ENCODE measurements at places on chromosomes 16 and 17.
A peak's percentile ranks its signal among the peaks of the same experiment; 100 is the strongest.

DNA sequence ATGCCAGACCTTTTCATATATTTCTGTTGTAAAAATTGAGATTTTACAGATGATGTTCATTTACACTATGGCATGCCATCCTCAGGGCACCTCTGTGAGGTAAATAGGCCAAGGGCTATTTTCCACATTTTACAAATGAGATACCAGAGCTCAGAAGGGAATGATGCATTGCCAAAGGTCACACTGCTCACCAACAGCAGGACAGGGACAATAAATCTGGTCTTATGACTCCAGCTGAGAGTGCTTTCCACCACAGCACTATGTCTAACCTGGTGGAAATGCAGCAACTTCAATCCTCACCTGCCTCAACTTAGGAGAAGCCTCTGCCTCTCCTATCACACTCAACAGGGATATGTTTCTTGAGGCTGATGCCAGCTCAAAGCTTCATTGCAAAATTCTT lies 40.6 kb downstream of the GRIN2A start:
- ATAC-seq: no peak

GRCh38 chr16:11064851-11065250 lies 120.5 kb downstream of the CLEC16A start:
- no peak for ATAC-seq

GRCh38 chr16:69804297-69804696 lies 42.2 kb downstream of the WWP2 start:
- no peak for ATAC-seq

DNA sequence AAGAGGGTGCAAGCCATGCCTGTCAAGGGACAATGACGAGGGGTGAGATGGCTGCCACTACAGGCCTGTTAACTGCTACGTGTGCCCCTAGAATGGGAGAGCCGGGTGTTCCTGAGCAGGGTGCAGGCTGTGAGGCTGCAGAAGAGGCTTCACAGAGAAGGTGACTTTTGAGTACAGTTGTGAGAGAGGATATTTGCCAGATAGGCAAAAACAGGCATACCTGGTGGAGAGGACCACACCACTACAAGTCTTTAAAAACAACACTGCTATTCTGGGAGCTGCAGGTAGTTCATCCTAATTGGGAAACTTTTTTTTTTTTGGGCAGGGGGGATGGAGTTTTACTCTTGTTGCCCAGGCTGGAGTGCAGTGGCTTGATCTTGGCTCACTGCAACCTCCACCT lies 50.7 kb upstream of the ICAM2 start:
- no peak for ATAC-seq

GRCh38 chr17:40993839-40994238 lies at the start of gene KRTAP3-3:
Gene KRTAP3-3, minus strand, starts transcription at chr17:40994164. Its CDS starts 67 bp downstream, at chr17:40994097.
- ATAC-seq: no peak

DNA sequence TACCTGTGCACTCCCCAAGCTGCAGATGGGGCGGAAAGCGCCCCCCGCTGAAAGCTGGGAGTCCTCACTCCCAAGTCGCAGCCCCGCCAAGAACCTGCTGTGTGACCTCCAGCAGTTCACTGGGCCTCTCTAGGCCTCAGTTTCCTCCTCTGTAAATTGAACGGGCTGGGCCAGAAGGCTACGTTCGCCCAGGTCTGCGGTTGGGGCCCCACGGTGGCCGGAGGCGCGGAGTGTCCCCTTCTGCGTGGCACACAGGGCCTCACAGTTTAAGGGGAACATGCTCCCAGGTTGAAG lies 628 bp downstream of the GALK1 start:
- no peak for ATAC-seq

GRCh38 chr17:44350733-44351226 lies 5.7 kb downstream of the GRN start:
- ATAC-seq: peak; percentile 17

- no peak for ATAC-seq
Measured at GRCh38 chr16:16093628-16094332, 129.5 kb downstream of the ABCC6 start.

DNA sequence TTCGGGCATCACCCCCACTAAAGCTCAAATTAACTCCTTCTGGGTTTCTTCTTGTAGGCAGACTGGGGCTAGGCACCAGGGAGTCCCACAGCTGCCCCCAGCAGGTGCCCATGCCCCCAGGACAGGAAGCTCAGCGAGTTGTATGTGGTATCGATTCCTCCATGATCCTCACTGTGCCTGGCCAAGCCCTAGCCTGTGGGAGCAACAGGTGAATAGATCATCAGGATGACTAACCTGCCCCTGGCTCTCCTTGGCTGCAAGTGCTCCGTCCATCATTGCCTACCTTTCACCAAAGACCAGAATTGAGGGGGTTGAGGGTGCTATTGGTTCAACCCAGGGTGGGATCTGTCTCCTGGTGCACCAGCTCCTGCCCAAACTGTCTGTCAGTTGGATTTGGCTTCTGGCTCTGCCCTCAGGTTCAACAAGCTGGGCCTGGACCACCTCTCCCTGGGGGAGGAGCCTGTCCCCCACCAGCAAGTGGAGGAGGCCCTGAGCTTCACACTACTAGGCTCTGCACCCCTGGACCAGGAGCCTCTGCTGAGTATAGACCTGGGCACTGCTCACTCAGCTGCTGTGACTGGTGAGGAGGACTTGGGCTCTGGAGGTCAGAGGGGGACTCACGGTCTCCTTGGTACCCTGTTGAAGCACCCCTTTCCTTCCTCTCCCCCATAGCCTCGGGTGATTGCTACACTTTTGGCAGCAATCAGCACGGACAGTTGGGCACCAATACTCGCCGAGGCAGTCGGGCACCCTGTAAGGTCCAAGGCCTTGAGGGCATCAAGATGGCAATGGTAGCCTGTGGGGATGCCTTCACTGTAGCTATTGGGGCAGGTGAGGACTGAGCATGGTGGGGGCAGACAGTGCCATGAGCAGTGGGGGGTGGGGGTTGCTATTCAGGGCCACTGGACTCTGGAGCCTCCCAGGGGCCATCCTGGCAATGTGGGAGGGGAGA lies 3.1 kb upstream of the TRAF4 start:
- no peak for ATAC-seq

GRCh38 chr16:68779891-68780290 lies 42.8 kb downstream of the CDH1 start:
- peak; percentile 16 for ATAC-seq

DNA sequence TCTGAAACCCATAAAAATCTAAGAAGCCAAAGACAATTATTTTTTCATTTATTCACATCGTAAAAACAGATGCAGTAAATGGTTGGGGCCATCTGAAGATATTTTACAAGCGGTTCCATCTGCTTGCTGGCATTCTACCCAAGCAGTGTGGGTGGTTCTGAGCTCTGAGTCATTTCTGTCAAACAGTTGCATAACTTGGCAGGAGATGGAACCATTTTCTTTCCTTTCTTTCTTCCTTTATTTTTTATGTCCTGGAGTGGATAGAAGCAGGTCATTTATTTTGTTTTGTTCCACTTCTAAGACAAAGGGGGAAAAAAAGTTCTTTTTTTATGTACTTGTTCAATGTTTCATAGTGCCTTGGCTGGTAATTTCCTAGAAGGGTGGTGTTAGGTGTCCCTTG lies 1151.9 kb upstream of the GOT2 start:
- peak; percentile 65 for ATAC-seq

DNA sequence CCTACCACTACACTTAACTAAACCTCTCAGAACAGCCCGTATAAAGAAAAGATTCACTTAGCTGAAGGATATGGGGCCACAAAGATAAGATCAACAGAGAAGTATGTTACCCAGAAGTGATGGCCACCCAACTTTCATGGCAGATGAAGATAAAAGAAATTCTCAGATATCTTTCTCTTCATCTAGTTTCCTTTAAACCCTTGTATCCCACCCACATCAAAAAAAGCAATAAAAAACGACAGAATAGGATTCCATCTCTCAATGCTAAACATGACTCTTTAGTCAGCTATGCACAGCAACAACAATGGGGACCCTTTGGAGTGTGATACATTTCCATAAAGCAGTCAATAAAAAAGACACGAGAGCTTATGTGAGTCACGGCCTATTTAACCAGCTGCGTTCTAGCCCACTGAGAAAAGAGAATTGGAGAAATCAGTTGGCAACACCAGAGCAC lies 86.6 kb downstream of the SNX11 start:
- ATAC-seq: no peak

- ATAC-seq: peak; percentile 81
Measured at GRCh38 chr16:31472709-31473203, 804 bp downstream of the TGFB1I1 start.

DNA sequence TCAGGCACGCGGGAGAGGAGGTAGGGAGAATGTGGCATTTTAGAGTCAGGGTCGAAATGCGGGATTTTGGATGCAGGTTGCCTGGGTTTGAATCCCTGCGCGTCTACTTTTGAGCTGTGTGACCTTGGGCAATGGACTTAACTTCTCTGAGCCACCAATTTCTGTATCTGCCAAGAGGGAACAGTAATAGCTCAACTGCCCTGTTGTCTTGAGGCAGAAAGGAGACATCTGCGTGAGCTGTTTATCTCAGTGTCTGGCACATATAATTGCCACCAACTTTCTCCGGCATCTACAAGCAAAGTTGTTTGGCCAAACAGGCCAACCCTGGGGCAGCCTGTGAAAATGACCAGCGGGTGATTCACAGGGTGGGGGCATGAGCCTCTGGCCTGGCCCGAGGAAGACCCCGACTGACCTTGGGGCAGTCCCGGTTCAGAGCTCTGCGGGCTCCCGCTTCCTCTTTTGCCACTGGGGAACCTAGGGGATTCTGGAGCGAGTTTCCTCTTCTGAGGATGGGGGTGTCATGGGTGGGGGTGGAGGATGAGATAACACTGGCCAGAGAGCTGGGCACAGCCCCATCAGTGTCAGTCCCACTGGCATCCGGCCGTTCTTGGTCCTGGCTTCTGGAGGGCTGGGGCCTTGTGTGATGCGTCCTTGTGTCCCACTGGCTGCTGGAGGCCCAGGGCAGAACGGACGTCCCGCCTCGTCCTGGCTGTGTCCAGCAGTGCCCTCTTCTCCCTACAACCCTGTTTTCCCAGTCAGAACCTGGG lies 1.3 kb downstream of the SNN start:
- ATAC-seq: no peak

GRCh38 chr16:30805056-30805369 lies 18.0 kb upstream of the ZNF629 start:
- peak; percentile 40 for ATAC-seq
